ENCODE measurements at places on chromosomes 1 and 21.

DNA sequence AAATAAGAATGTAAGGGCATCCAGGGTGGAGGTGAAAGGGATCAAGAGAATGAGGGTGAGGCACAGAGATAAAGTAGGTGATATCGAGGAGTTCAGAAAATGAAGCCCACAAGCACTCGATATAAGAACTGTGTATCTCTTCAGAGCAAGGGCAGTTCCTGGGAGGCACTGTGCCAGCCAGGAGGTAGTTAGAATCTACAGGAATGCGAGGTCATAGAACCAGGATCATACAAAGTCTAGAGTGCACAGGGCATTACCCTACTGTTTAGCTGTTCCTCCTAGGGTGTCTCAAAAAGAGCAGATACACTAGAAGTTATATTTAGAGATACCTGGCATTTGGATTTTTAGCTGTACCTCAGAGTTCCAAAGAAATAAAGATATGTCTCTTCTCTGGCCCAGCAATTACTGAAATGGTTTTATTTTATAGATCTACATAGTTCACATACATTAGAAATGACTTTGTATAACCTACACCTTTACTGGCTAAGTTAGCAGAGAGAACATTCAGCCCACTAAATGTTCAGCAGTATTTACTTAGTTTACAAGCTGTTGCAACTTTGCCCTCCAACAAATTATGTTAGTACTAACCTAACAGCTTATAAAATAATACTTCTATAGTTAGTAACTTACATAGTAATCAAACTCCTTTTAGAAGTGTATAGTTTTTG, 1.6 kb downstream of the OVAAL start:
- no peak for DNase-seq

- no peak for DNase-seq
These were observed 30.9 kb downstream of the DNASE2B start for GRCh38 chr1:84429231-84429630.

- DNase-seq, result no peak
These were observed 63.2 kb upstream of the TMEM51 start for GRCh38 chr1:15090373-15090772.

GRCh38 chr1:174157157-174157806, 2.0 kb upstream of the RABGAP1L start:
- DNase-seq, result no peak

DNA sequence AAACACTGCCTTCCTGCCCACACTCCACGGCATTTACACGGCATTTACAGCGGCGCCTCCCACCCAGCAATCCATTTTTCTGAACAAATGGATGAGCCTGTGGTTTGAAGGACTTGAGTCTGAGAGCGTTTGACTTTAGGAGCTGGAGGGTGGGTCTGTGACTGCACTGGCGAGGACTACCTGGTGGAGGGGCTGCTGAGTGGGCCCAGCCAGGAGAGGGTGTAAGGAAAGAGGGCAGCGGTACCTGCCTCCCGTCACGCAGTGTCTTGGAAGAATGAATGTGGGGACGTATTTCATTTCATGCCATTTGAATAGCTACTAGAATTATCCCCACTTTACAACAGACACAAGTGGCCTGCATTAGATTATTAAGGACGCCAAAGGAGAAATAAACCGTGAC, 62.9 kb downstream of the B3GALT5 start:
- DNase-seq, result no peak

- DNase-seq, result no peak
These were observed 29.2 kb upstream of the CNTN2 start for GRCh38 chr1:205013683-205014367.

DNA sequence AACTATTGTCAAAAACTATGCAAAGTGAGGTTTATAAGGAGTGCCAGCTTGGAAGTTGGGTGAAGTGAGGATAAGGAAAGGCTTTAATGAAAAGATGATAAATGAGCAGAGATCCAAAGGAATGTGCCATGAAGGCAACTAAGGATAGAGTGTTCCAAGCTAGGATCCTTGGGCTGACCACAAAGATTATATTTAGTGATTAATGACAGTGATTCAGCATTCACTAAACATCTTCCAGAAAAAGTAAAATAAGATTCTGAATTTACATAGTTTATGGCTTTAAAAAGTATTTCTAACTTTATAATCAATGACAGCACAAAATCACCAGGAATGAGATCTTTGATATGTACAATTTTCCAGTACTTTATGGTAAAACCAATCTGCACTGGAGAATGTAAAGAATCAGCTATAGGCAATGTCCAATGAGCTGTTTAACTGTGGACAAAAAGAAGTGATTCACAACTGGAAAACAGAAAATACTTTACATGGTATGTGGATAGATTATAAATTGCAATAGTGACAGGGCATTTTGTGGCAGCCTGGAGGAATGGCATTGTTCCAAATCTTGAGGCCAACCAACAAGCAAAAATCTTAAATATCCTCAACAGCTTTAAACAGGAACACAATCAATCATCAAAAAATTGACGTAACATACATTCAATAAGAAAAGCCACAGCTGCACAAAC, 91.2 kb upstream of the KCTD3 start:
- no peak for DNase-seq

DNA sequence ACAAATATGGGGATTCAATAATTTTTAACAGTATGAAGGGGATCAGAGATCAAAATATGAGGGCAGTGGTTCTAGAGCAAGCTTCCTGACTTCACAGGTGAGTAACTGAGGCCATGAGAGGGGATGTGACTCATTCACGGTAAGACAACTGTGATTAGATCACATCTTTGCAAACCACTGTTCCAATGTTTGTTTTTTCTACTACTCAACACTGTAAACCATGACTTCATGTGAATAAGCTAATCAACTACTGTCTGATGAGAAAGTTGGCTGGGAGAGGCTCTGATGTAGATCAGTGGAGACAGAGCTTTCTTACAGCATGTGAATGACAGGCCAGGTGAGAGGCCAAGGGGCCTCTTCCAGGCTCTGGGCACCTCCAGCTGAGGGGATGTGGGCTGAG, 84.7 kb downstream of the BRINP2 start:
- DNase-seq, result no peak

DNA sequence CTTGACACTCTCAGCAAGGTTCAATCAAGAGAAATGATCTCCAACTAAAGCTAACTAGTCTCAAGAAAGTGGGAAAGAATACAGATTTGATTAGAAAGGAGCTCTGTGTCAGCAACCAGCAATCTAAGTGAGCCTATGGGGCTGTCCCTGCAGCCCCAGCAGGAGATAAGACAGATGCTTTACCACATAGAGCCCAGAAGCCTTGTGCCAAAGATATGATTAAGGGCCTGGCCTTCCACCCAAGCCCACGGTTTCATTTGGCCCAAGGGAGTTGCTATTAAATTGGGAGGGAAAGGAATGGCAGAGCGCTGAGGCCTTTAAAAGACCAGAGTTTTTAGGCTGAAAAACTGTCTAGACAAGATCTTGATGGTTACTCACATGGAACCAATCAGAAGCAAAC, 74.8 kb downstream of the HLCS start:
- DNase-seq, result no peak

DNA sequence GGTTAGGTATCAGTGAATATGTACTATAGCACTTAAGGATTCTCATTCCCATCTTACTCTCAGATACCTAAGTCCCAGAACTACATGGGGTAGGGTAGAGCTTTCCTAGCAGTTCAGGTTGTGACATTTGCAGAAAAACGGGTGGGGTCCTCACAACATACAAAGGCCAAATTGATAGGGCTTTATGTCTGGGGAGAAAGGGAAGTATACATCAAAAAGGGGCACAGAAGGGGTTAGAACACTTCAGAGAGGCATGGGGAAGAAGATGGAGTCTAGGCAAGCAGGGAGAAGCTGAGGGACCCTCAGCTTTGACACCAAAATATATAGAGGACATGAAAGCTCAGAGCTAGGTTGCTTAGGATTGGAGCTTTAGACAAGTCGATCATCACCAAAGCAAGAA, 3.6 kb downstream of the UROD start:
- no peak for DNase-seq

DNA sequence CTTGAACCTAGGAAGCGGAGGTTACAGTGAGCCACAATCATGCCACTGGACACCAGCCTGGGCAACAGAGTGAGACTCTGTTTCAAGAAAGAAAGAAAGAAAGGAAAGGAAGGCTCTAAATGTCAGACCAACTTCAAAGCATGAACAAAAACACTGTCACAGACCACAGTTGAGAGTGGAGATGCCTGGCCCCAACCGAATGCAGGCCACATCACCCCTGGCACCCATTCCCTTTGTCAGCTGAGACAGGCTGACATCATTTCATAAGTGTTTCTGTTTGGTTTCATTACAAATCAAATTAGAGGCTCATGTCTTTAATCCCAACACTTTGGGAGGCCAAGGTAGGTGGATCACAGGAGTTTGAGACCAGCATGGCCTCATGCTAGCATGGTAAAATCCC, 28.6 kb upstream of the NADK start:
- DNase-seq, result no peak

DNA sequence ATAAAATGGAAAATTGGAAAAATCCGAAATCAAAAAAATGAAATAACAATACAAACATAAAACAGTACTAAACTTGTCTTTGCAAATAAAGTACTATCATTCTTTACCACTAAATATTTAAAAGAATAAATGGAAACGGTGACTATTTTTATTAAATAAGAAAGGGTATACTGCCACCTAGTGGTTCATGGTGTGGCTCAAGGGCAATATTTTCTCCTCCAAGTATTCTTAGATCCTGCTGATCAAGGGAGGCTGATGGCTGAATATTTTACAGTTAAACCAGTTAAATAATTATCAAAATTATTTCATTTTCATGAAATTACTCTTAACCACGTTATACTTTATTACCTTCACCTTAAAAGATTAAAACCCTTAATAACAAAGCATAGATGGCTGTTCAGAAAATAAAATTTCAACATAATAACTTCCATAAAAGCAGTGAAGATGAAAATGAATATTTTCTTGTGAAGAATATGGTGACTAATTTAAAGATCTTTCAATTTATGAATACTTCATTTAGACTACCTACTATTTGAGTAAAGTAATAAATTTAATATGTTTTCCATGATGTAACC, 1793.9 kb downstream of the NCAM2 start:
- no peak for DNase-seq

GRCh38 chr1:116983678-116984077, 17.9 kb upstream of the CD101 start:
- DNase-seq, result no peak

- DNase-seq, result no peak
These were observed 64.1 kb downstream of the TIAM1 start for GRCh38 chr21:31279986-31280385.

GRCh38 chr1:203663294-203663693, 36.7 kb downstream of the ATP2B4 start:
- DNase-seq, result no peak

DNA sequence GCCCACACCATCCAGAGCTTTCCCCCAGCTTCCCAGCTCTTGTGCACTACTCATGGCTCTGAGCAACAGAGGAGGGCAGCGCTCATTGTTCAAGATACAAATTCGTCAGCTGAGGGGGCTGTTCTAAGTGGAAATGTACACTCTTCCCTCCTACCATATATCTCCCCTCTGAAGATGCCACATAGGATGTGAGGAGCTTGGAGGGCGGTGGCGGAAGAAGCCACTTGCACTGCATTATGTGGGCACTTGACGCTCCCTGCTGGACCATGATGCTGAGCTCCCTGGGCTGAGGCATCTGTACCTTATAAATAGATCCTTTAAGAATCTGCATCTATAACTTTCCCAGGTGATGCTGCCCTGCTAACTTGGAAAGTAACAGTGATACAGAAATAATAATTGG, 477.6 kb upstream of the DEPDC1 start:
- no peak for DNase-seq

DNA sequence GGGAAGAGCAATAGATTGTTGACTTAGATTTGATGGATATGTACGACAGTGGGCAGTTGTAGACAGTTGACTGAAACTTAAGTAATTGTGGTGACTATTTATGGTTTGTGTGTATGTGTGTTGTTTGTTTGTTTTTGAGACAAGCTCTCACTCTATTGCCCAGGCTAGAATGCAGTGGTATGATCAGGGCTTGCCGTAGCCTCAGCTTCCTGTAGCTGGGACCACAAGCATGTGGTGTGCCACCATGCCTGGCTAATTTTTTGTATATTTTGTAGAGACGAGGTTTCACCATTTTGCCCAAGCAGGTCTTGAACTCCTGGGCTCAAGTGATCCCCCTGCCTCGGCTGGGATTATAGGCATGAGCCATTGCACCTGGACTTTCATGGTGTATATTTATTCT, 9.8 kb downstream of the SDHC start:
- no peak for DNase-seq

DNA sequence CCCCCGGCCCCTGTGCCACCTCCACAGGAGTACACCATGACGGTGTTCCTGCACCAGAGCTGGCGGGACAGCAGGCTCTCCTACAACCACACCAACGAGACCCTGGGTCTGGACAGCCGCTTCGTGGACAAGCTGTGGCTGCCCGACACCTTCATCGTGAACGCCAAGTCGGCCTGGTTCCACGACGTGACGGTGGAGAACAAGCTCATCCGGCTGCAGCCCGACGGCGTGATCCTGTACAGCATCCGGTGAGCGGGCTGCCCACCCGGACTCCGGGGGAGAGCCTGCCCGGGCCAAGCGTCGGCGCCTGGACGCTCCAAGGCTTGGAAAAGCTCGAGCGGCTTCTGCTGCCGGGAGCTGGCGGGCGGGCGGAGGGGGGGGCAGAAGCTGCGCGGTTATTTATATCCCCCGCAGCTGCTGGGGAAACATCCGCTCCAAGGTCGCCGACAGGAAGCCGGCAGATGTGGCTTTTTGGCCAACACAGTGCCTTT, 6.4 kb downstream of the GABRD start:
- DNase-seq, result no peak

DNA sequence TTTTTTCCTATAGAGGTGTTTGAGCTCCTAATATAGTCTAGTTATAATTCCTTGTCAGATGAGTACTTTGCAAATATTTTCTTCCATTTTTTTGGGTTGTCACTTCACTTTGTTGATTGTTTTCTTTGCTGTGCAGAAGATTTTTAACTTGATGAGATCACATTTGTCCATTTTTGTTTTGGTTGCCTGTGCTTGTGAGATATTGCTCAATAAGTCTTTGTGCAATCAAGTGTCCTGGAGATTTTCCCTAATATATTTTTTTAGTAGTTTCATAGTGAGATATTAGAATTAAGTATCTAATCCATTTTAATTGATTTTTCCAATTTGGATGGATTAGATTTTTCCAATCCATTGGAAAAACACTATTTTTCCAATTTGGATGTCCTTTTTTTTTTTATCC, 1395.5 kb downstream of the PLA2G4A start:
- DNase-seq, result no peak

GRCh38 chr1:206651958-206652890, 16.9 kb downstream of the DYRK3 start:
- no peak for DNase-seq

DNA sequence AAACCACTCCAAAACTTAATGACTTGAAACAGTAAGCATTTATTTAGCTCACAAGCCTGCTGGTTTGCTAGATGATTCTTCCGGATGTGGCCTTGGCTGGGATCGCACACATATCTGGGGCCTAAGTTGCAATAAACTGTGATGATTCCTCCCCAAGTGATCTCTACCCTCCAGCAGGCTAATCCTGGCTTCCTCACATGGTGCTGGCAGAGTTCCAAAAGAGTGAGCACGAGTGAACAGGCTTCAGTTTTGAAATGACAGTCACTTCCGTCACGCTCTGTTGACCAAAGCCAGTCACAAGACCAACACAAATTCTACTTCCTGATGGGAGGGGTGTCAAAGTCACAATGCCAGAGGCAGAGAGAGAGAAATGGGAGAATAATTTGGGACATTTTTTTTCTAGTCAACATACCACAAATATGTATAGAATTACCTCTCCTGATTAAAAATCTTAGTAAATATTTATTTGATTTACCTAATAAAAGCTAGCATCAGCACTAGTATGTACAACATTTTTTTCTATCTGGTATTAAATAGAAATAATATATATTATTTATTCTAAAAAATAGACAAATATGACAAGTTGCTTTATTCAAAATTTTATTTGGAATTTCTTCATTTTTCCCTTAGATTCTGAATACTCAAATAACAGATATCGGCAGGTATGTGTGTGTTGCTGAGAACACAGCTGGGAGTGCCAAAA, 292.7 kb downstream of the TPR start:
- DNase-seq, result no peak
